HFFc6 (cell line): ENCODE measurements at places on chromosomes 13 and 19.

DNA sequence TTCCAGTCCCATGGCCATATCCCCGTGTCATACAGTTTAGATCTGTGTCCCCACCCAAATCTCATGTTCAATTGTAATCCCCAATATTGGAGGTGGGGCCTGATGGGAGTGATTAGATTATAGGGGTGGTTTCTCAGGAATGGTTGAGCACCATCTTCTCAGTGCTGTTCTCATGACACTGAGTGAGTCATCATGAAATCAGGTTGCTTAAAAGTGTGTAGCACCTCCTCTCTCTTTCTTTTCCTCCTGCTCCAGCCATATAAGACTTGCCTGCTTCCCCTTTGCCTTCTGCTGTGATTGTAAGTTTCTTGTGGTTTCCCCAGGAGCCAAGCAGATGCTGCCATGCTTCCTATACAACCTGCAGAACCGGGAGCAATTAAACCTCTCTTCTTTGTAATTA, 197.8 kb downstream of the NALCN start:
- DNase-seq = no peak
- no peak overlapping the region for H3K4me3 ChIP-seq
- H3K27me3 ChIP-seq = peaks cover 3% of the 10 kb centered on the region; the same call in 1 of the 2 replicates
- peaks cover 19% of the 10 kb centered on the region for H3K4me1 ChIP-seq
- H3K36me3 ChIP-seq = no peaks in the 10 kb centered on the region; the same call in 1 of the 2 replicates

DNA sequence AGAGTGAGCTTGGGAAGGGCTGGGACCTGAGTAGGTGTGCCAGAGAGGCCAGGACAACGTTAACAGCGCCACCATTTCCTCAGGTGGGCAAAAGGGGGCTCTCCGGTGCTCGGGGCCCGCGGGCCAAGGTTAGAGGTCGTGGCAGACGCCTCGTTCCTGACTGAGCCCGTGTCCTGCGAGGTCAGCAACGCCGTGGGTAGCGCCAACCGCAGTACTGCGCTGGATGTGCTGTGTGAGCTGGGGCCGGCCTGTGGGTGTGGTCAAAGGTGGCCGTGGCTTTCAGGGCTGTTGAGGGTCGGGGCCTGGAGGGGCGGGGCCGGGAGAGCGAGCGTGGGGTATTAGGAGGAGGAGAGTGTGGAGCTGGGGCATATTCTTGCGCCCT, 3.7 kb downstream of the KIRREL2 start:
- H3K36me3 ChIP-seq = no peaks in the 10 kb centered on the region
- no peak overlapping the region for H3K4me3 ChIP-seq

DNA sequence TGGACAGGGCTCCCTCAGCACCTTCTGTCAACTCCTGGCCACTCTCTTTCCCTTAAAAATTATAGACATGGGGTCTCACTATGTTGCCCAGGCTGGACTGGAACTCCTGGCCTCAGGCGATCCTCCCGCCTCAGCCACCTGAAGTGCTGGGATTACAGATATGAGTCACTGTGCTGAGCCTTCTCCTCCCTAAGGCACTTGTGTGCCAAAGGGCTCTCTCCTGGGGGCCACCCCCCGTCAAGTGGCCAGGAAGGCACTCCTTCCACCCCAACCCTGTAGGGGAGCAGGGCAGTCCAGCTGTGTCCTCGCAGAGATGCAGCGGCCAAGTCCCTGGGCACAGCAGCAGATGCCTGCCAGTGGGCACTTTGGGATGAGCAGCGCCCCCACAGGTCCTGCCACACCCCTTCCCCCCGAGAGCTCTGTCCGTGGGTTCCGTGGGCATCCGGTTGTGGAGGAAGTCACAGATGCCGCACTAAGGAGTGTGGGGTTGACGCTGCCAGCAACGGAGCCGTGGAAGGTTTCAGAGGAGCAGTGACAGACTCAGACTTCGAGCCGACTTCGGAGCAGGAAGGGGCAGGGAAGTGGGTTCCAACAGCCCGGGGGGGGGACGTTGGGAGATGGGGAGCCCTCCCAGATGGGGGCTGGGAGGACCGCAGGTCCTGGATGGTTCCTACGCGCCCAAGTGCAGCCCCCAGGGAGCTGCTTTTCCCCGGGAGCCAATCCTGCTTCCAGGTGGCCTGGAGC, 3.3 kb upstream of the UQCR11 start:
- peaks cover 7% of the 10 kb centered on the region for H3K27me3 ChIP-seq
- H3K27ac ChIP-seq = no peak overlapping the region
- no peaks in the 10 kb centered on the region; the same call in 1 of the 2 replicates for H3K36me3 ChIP-seq
- no peak overlapping the region for H3K4me3 ChIP-seq
- no peak for DNase-seq
- H3K4me1 ChIP-seq = peaks cover 25% of the 10 kb centered on the region

GRCh38 chr19:46447824-46448223, 19.1 kb upstream of the PNMA8C start:
- peaks cover 8% of the 10 kb centered on the region for H3K36me3 ChIP-seq
- no peak overlapping the region for H3K4me3 ChIP-seq
- peaks cover 6% of the 10 kb centered on the region for H3K4me1 ChIP-seq
- peaks cover 13% of the 10 kb centered on the region for H3K27me3 ChIP-seq
- no peak overlapping the region for H3K27ac ChIP-seq

GRCh38 chr19:49403404-49404187, 15.5 kb downstream of the KASH5 start:
- peaks cover 44% of the 10 kb centered on the region for H3K27me3 ChIP-seq
- H3K36me3 ChIP-seq = no peaks in the 10 kb centered on the region
- H3K4me1 ChIP-seq = 0 out of 2 replicates have a peak, but pooled peaks cover 1% of the 10 kb centered on the region
- no peak overlapping the region for H3K27ac ChIP-seq
- no peak overlapping the region for H3K4me3 ChIP-seq
- no peak for DNase-seq

DNA sequence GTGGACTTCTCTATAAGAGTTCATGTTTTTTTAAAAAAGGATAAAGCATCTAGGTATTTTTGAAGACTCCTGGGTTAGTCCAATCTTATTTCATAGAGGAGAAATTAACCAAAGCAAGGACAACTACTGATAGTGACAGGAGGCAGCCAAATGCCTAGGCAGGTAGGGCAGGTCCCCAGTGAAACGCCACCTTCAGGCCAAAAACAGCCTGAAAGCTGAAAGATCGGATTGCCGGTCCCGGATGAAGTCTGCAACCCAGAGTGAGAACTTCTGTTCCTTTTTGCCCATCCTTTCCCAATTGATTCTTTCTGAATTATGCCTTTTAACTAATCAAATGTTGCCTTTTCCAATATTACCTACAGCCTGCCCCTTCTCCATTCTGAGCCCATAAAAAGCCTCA, 6.1 kb upstream of the GGACT start:
- DNase-seq = no peak
- H3K4me1 ChIP-seq = no peaks in the 10 kb centered on the region; the same call in 1 of the 2 replicates
- H3K27me3 ChIP-seq = peaks cover 5% of the 10 kb centered on the region; the same call in 1 of the 2 replicates
- no peak overlapping the region for H3K27ac ChIP-seq

DNA sequence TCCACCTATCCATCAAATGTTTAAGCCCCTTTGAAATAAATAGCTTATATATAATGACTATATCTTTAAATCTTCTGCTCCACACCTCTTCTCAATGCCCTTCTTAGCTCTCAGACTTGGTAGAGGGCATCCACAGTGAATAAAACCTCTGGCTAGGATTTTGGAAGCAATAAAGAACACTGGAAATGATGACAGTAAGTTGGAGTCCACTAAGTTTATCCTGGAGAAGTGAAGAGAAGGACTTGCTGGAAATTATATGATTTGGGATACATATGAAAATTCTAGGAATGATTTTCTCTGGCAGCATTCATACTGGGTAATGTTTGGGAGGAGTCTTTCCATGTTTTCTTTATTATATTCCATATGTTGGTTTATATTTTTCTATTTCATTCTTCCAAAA, 133.5 kb upstream of the KL start:
- H3K4me1 ChIP-seq = peaks cover 28% of the 10 kb centered on the region
- H3K27ac ChIP-seq = no peak overlapping the region
- no peak overlapping the region for H3K4me3 ChIP-seq
- peaks cover 6% of the 10 kb centered on the region for H3K27me3 ChIP-seq

- H3K4me3 ChIP-seq = no peak overlapping the region
- DNase-seq = no peak
- no peak overlapping the region for H3K27ac ChIP-seq
Observed at GRCh38 chr19:12543855-12544254, 7.4 kb downstream of the ZNF564 start.

DNA sequence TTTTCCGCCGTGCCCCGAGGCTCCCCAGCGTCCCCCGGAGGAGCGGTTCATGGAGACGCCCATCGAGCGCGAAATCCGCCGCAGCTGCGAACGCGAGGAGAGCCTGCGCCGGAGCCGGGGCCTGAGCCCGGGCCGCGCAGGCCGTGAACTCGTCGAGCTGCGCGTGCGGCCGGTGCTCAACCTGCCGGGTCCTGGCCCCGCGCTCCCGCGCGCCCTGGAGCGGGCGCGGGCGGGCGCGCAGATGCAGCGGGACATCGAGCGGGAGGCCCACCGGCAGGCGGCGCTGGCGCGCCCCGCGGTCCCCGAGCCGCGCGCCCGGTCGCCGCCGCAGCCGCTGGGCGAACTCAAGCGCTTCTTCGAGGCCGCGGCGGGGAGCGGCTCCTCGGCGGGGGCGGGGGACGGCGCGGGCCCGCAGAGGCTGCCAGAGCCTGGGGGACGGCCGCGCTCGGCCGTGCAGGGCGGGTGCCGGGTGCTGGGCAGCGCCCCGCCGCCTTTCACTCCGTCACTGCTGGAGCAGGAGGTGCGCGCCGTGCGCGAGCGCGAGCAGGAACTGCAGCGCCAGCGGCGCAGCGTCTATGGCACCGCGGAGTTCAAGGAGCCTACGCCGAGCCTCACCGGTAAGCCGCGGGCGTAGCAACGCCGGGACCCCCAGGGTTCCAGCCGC, 807 bp downstream of the MISP3 start:
- H3K36me3 ChIP-seq = no peaks in the 10 kb centered on the region
- H3K4me3 ChIP-seq = peak overlapping the region; percentile 98
- no peaks in the 10 kb centered on the region; the same call in 1 of the 2 replicates for H3K27me3 ChIP-seq
- DNase-seq = peak; percentile 66
- H3K4me1 ChIP-seq = peaks cover 16% of the 10 kb centered on the region
- peak overlapping the region; percentile 90 for H3K27ac ChIP-seq

DNA sequence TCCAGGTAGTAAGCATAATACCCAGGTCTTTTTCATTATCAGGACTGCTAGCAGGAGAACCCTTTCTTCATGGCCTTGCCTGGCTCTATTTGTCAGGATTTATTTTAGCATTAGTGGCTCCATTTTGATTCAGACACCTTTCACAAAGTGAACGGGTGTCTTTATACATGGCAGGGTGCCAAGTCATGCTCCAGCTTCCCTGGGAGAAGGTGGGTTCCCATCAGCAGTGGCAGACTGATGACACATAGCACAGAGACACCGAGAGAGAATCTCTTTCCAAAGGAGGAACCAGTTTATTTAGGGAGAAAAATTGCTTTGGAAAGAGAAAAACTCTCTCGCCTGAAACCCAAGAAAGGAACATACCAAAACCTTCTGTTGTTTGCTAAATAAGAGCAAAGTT, 135.3 kb upstream of the TMTC4 start:
- no peaks in the 10 kb centered on the region for H3K36me3 ChIP-seq
- no peak overlapping the region for H3K27ac ChIP-seq
- no peaks in the 10 kb centered on the region for H3K4me1 ChIP-seq
- peaks cover 12% of the 10 kb centered on the region for H3K27me3 ChIP-seq
- no peak overlapping the region for H3K4me3 ChIP-seq
- DNase-seq = no peak

GRCh38 chr13:94177041-94177440, 302.4 kb downstream of the DCT start:
- no peak overlapping the region for H3K4me3 ChIP-seq

DNA sequence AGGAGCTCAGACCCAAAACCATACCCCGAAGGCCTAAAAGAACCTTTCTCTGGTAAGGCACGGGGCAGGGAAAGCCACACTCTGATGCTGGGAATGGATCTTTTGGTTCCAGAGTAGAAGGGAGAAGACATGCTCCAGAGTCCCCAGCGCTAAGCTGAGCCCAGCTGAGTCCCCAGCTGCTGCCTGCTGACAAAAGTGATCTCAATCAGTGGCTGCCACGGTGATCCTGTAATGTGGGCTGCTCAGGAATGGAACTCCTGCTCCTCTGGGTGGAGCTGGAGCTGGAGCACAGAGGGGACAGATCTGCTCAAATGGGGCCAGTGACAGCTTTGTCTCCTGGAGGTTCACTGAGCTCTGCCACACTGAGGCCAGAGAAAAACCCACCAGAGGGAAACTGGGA, 70.5 kb downstream of the MLLT1 start:
- DNase-seq = no peak
- H3K27ac ChIP-seq = no peak overlapping the region
- no peaks in the 10 kb centered on the region for H3K36me3 ChIP-seq
- peaks cover 2% of the 10 kb centered on the region; the same call in 1 of the 2 replicates for H3K4me1 ChIP-seq

DNA sequence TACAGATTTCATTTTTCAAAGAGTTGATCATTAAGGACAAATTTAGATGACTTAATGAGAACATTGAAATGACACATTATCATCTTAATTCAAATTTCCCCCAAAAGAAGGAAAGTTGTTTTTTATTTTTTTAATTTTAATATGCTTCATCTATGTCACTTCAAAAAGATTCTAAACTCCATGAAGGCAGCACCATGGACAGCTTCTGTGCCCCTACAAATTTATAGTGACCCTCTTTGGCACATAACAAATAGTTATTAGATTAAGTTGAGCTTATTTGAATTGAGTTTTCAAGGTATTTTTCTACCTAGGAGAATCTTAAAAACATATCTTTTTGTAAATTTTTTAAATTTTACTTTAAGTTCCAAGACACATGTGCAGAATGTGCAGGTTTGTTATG, 198.6 kb downstream of the DCT start:
- H3K27ac ChIP-seq = no peak overlapping the region
- H3K27me3 ChIP-seq = peaks cover 3% of the 10 kb centered on the region; the same call in 1 of the 2 replicates
- no peak overlapping the region for H3K4me3 ChIP-seq
- H3K36me3 ChIP-seq = no peaks in the 10 kb centered on the region
- peaks cover 6% of the 10 kb centered on the region; the same call in 1 of the 2 replicates for H3K4me1 ChIP-seq
- no peak for DNase-seq

DNA sequence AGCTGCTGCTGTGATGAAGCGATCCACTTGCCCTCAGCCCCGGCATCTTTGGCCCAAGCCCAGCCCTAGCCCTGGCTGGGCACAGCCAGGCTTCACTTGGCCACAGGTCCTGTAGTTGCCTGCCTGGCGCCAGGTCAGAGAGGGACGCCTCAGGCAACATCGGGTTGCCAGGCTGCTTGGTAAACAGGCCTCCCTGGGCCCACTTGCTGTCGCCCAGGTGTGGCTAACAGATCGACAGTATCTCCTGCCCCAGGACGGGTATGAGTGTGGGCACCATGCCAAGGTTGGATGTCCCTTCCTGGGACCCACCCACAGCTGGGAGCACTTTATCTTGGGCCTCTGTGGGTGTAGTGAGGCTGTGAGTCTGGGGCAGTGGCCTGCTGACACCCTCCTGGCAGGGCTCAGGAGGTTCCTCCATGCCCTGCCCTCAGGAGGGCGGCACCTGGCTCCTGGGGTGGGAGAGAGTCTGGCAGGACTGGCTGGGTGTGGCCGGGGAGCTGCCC, 27.8 kb downstream of the CARM1 start:
- no peak overlapping the region for H3K27ac ChIP-seq
- H3K27me3 ChIP-seq = no peaks in the 10 kb centered on the region; the same call in 1 of the 2 replicates
- H3K4me3 ChIP-seq = no peak overlapping the region
- DNase-seq = no peak
